ENCODE measurements at places on chromosomes 5 and 9.

DNA sequence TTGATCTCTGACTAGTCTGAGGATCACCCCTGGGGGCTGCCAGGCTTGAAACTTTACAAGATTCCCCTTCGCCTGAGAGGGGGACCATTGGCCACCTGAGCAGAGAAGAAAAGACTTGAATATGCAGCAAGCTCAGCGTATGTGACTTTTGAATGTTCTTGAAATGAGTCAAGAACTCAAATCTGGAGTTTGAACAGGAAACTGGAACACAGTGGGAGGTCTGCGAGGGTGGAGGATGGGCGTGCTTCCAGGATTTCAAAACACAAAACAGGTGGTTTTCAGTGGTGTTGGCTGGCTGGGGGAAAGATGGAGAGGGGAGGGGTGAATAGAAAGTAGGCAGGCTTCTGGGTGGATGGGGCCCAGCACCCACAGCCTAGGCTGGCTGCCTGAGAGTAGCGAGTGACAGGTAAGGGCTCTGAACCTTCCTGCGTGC, 40.6 kb downstream of the TMEM174 start:
- no peak for DNase-seq

DNA sequence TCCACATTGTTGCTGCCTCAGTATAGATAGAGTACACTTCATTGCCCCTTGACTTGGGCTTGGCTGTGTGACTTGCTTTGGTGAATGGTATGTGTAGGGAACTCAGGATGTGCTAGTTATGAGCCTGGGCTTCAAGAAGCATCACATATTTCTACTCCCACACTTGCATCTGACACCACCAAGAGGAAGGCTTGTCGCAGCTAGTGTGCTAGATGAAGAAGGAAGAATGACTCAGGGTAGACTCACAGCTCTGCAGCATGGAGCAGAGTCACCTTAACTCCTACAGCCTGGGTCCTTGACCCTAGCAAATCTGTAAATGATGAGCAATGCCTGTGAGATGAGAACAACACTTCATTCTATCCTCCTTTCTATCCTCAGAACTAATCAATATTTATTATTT, 261.8 kb downstream of the ASTN2 start:
- no peak for DNase-seq

DNA sequence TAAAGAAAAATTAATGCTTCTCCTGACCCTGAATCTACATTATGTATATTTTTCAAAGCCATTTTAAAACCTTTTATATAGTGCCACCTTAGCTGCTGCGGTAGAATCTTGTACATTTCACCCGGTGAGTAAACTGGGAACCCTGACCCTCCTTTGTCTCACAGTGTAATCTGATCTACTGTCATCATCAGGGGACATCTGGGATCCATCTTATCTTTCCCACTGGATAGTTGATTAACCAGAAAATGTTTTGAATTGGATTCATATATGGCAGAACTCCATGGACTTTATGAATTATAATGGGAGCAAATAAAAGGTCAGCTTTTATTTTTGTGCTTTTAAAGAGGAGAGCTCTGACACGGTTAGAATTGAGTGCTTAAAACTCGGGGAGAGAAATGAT, 95.0 kb downstream of the ADAMTSL1 start:
- DNase-seq, result no peak

DNA sequence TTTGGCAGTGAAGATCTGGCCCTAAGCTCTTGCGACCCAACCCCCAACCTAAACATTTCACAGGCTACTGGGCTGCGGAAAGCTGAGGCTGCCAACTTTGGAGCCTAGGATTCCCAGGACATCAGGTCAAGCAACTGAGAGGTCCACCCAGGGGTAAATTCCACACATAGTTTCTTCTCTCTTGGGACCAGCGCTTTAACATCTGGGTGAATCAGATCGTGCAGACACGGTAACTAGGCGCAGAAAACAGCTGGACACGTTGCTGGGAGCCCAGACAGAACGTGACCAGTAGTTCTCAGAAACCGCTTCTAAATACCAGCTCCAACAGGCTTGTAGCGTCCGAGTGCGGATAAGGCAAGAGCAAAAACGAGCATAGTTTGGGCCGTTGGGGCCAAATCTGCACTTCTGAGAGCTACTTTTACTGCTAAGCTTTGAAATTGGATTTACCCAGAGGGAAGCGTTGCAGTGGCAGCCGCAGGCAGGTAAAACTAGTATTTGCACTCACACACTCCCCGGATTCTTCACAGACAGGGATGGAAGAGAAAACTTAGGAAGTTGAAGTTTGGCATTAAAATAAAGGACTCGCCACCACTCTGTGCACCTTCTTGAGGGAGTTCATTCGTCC, 11.8 kb downstream of the ITGA1 start:
- no peak for DNase-seq

DNA sequence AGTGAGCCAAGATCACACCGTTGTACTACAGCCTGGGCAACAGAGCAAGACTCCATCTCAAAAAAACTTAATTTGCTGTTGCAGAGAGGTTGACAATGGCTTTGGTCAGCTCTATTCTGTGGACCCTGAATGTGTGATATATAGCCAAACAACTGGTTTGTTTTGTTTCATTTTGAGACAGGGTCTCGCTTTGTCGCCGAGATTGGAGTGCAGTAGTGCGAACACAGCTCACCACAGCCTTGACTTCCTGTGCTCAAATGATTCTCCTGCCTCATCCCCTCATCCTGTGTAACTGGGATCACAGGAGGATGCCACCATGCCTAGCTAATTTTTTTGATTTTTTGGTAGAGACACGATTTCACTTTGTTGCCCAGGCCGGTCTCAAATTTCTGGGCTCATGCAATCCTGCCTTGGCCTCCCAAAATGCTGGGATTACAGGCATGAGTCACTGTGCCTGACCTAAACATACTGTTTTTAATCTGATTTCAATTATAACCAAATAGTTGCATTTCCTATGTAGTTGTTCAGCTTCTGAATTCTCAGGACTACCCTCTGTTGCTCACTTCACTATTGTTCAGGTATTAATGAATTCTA, 9.8 kb downstream of the RNF183 start:
- no peak for DNase-seq

- no peak for DNase-seq
Measured at GRCh38 chr5:54450542-54450941, 5.0 kb upstream of the HSPB3 start.

GRCh38 chr9:115411516-115411915, 293.6 kb upstream of the TNC start:
- DNase-seq, result no peak

DNA sequence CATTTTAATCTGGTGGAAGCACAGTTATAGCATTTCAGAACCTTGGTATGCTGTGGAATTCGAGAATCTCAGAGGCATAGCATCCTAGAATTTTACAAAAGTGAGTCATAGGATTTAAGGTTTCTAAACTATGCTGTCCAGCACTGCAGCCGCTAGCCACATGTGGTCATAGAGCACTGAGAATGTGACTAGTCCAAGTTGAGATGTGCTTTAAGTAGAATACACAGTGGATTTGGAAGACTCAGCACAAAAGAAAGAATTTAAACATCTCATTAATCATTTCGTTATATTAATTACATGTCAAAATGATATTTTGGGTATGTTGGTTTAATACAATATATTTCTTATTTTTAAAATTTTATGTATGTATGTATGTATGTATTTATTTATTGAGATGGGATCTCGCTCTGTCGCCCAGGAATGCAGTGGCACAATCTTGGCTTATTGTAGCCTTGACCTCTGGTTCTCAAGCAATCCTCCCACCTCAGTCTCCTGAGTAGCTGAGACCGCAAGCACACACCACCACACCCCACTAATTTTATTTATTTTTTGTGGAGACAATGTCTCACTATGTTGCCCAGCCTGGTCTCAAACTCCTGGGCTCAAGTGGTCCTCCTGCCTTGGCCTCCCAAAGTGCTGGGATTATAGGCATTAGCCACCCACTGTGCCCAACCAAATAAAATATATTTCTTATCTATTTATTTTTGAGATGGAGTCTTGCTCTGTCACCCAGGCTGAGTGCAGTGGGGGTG, 20.4 kb upstream of the RPS14 start:
- DNase-seq, result no peak

DNA sequence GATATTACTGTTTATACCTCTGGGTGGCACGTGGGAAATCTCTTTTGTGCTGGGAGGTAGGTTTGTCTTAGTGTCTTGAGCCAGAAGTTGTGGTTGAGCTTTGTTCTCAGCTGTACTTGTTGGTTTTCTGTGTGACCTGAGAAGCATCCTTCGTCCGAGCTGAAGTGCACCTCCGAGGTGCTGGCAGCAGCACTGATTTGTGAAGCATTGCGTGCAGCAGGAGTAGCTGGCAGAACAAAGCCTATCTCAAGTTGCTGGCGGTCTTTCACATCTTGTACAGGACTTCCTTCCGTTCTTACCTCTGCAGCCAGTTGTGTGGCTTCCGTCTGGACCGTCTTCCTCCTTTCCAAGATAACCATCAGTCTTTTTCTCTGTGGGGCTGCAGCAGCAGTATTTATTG, 4.3 kb downstream of the PRRC2B start:
- DNase-seq, result no peak

DNA sequence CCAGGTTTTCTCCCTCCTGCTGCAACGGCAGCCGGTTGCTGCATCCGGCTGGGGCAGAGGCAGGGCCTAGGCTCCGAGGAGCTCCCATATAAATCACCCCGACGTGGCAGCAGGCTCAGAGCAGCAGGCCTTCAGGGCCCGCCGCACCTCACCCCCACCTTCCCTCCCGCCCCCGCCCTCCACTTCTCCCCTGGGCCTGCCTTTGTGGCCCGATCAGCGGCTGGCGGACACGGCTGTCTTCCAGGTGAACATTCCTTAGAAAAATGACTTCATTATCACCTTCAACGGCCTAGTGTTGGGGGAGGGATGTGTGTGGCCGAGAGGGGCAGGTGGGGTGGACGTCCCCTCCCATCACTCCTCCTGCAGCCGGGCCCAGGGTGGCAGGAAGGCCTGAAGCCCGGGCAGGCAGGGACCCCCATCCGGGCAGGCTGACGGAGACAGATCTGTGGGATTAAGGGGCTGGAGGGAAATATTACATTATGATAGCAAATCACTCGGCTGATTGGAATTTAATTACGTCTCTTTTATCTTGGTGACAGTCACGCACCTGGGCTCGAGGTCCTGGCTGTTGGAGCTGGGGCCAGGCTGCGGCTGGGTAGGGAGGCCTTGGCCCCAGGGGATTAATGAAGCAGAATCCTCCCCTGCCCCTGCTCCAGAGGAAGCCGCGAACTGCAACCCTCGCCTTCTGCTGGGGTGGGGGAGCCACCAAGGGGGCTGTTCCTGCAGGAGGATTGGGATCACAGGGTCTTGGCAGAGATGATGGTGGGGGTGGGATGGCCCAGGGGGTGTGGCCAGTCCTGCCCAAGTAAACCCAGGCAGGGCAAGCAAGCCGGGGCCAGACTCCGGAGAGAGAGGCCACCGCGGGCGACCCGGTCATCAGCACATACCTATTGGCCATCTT, 38.4 kb upstream of the RXRA start:
- peak; percentile 14 for DNase-seq

GRCh38 chr9:84709056-84709455, 39.5 kb downstream of the NTRK2 start:
- no peak for DNase-seq

DNA sequence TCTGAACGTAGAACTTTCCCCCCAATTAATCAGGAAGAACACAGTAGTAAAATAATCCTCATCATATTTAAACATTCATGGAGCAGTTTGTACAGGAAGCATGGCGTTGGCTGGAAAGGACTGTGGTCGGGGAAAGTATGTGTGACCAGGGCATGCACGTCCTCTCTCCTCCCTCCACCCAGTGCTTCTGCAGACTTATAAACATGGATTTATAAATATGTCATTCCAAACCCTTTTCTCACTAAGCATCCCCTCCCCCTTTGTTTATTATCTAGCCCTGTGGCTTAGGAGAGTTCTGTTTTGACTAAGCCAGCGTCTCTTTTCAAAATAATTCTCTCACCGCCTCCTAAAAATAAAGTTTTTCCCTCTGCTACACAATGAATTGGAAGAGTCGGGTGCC, 70.4 kb upstream of the DAP start:
- no peak for DNase-seq

GRCh38 chr5:84287951-84288350, 96.7 kb downstream of the EDIL3 start:
- DNase-seq, result no peak

- DNase-seq, result no peak
Measured at GRCh38 chr5:27341342-27341741, 303.0 kb upstream of the CDH9 start.

GRCh38 chr5:160023908-160024630, 15.1 kb downstream of the TTC1 start:
- DNase-seq, result no peak

DNA sequence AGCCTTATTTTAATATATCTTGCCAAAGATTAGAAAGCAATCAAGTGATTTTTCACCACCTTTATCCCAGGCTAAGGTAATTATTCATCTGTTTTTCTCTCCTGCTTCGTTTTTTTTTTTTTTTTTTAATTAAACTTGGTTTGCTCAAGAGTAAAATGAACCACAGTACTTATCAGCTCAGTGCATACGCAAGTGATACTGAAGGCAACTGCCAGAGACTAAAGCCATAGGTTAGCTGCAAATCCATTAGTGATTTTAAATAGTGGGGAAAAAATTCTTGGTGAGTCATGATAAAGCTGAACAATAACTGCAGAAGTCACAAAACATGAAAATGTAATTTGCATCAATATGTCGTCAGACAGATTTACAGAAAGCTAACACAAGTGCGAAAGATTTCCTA, 829.1 kb downstream of the PTPRD start:
- no peak for DNase-seq

DNA sequence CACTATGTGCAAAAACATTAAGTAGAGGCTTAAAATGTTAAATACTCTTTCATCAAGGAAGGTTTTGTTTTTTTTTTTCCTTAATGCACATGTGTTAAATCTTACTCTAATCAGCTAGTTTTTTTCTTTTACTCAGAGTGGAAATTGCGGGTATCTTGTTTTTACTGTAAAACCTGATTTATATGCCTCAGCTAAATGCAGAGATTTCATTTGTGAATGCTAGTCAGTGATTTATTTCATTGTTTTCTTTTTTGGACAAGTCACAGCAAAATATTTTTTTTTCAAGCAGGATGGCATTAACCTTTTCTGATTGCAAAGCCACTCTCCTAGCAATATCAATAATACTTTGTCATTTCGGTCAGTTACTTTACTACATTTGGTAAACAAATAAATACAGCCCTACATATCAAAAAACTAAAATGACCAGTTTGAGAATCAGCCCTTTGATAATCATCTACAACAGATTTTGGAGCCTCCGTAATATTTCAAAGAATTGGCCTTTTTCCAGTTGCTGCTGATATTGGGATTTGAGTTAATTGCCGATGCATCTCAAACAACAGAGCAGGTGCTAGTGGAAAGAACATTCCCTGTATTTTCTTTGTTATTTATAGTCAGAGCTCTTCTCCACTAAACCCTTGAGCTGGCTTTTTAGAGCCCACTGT, 579.2 kb upstream of the ZNF608 start:
- DNase-seq, result no peak

GRCh38 chr5:108830705-108831276, 83.1 kb downstream of the FER start:
- DNase-seq, result no peak

Measured in NCI-H526 treated with DMSO at 0.1 percent for 48 hours (cell line).